ENCODE measurements at places on chromosomes 5 and 9.

- no peak for DNase-seq
Observed at GRCh38 chr5:19630876-19631275, 357.1 kb downstream of the CDH18 start.

DNA sequence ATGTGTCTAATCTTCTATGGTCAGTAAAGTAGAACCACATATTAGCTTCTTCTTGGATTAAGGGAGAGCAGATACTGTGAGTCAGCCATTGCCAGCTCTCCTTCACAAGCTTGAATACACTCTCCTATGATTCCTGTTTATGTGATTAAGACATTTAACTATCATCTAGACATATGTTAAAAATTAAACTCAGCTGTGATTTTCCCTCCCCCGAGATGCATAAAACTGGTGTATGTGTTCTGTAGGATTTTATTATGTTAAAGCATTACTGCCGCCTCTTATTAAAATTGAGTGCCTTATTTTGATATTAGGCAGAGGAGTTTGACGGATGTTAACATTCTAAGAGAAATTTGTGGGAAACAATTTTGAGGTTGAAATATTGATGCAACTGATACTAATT, 114.6 kb downstream of the ACTBL2 start:
- no peak for DNase-seq

- no peak for DNase-seq
Observed at GRCh38 chr5:74915488-74915887, 49.3 kb upstream of the FAM169A start.

DNA sequence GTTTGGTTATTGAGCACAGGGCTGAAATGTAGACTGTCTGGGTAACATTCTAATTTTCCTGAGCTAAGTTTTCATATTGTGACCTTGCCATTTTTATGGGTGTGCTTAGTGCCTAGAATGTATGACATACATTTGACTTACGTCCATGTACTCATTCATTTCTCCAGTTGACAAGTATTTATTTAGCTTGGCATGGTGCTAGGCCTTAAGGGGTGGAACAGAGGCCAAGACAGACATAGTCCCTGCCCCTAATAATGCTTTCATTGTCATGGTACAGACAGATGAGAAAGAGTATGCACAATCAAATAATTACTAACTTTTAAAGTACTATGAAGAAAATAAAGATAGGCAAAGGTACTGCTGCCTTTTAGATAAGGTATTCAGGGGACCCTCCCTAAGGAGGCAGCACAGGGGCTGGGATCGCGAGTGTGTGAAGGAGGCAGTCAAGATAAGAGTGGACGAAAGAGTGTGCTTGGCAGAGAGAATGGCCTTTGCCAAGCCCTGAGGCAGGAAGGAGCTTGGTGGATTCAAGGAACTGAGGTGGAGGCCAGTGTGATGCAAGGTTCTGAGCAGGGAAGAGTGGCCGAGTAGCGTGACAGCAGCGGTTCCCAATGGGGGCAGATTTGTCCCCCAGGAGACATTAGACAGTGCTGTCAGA, 128.0 kb downstream of the PIP5K1B start:
- no peak for DNase-seq

GRCh38 chr5:135458921-135459331, 6.8 kb upstream of the TIFAB start:
- DNase-seq, result no peak

DNA sequence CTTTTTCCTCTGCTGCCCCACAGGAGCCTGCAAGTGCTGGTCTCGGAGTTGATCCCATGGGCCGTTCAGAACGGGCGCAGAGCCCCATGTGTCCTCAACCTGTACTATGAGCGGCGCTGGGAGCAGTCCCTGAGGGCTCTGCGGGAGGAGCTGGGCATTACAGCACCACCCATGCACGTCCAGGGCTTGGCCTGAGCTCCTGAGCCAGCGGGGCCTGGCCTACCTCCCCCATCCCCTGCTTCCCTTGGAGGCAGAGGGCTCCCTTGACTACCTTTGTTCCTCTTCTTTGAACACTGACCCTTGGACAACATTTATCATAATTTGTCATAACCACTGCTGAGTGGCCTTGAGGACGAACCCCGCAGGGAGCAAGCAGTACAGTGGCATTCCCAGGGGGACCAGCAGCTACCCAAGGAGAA, 6.9 kb upstream of the SLC27A4 start:
- no peak for DNase-seq

DNA sequence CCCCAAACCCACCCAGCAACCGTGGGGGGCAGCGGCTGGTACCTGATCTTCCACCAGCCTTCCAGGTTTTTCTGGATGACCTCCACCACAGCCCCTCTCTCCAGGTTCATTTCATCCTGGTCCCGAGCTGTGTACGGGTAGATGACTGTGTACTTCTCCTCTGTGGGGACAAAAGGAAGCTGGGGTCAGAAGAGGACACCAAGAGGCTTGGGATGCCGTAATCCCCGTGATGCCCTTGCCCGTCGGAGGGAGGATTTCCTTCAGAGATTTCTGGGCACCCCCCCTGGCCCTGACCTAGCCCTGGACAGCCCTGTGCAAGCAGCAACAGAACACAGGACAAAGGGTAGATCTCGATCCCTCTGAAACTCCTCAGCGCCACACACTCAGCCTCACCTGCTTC, 70.3 kb upstream of the UBTD2 start:
- no peak for DNase-seq

GRCh38 chr9:120210274-120210673, 369.7 kb downstream of the CDK5RAP2 start:
- no peak for DNase-seq

DNA sequence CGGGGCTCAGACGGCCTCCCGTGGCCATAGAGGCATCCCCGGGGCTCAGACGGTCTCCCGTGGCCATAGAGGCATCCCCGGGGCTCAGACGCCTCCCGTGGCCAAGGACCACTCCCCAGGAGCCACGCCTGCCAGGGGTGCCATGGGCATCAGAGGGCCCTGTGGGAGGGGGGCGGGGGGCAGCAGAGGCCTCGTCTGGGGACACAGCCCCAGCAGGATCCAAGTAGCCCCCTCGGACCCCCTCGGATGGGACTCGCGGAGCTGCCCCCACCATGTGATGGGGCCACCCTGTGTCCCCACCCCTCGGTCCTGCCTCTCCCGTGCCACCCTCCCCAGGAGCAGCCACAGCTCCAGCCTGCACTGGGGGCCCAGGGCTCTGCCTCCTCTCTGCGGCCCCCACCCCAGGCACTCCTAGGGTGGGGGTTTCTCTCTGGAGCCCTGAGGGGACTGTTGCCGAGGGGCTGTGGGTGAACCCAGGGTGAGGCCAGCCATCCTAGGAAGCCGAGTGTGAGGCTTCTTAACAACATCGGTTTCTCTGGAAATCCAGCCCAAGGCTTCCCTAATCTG, 2.5 kb downstream of the ENTPD8 start:
- peak; percentile 66 for DNase-seq

Measured in NCI-H524 (cell line).